Fibroblast of skin of right biceps (primary cell): ENCODE measurements at places on chromosomes 12 and 14.

- DNase-seq = no peak
Measured at GRCh38 chr12:132395908-132396305, 66.5 kb upstream of the GALNT9 start.

GRCh38 chr12:66241061-66242043 lies 52.3 kb downstream of the IRAK3 start:
- peak; percentile 81 for DNase-seq

DNA sequence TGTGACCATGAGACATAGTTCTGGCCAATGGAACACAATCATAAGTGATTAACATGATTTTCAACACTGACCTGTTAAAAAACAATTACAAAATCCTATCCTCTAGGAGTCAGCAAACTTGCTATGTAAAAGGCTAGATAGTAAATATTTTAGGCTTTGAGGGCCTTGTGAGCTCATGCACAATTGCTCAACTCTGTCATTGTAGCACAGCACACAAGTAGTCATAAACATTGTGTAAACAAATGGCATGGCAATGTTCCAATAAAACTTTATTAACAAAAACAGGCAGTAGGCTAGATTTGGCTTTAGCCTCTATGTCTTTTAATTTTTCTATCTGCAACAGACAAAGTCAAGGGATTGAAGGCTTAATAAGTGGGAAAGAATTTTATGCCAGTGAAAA lies 350.7 kb downstream of the C12orf50 start:
- DNase-seq = no peak

GRCh38 chr12:7219599-7220243 lies 30.2 kb downstream of the PEX5 start:
- DNase-seq = peak; percentile 66
